T-helper 1 cell (primary cell): ENCODE measurements at places on chromosomes 7 and 10.

DNA sequence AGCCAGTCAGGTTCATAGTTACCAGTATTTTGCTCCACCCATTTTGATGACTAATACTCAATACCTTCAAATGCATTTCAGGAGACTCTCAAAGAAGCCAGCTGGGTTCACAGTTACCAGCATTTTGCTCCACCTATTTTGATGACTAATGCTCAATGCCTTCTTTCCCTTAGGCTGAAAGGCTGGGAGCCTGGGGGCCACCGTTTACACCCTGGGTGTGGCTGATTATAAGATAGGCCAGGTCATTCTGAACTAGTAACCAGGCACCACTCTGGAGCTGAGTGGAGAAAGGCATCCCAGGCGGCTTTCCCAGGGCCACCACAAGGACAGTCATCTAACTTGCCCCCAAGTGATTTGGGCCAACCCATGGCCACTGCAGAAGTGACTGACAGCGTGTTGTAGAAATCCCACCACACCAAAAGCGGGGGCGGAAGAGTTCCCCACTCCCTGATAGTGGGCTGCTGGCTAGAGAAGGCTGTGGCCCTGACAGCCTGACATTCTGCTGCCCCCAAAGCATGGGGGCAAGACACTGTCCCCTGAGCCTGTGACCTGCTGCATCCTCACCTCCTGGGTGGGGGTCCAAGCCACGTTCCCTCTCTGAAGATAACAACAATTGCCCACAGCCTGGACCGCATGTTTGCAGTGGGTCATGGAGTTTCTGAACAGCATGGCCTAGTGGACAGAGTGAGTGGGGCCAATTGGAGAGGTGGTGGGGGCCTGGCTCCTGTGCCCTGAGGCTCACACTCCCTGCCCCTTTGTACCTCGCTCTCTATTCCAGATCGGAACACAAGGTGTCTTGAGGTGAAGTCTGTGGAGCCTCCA lies 23.0 kb upstream of the ZNF488 start:
- DNase-seq, result no peak

DNA sequence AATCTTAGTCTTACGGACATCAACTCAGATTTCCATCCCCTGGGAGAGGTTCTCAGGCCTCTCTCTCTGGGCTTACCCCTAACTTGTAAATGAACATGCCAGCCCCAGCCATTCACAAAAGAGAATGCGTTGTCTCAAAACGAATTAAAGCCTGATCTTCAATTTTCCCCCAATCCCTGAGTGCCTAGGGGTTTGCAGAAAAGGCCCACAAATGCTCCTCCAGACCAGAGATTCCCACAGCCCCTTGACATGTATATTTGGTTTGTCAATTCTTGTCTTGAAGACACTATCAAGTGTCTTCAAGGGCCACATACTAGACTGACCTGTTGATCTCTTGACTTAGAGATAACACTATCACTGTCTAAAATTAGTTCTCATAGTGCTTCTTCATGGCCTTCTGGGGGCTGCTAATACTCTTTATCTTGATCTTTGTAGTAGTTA lies 11.9 kb upstream of the HOXA13 start:
- no peak for DNase-seq

- no peak for DNase-seq
Measured at GRCh38 chr10:124625831-124626238, 118.3 kb downstream of the FAM53B start.

GRCh38 chr10:106348933-106349332 lies 815.6 kb downstream of the SORCS1 start:
- DNase-seq, result no peak

DNA sequence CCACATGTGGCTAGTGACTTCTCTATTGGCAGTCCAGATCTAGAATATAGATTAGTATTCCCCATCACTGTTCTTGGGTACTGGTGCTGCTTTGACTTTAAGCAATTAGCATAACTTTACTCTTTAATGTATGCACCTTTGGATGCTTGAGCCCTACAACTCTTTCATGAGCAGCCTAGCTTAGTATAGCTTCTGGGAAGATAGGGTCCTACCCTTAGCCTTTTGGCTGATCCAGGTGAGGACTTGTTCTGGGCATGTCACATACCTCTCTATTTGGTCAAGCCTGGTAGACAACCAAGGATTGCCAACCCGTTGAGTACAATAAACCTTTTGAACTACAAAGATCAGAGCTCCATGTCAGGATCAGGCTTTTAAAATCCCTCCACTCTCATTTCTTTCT lies 17.7 kb downstream of the PCGF5 start:
- DNase-seq, result no peak

GRCh38 chr7:133253519-133253875 lies 619 bp downstream of the EXOC4 start:
- DNase-seq, result no peak

- no peak for DNase-seq
Measured at GRCh38 chr10:61733358-61733940, 70.7 kb downstream of the CABCOCO1 start.

GRCh38 chr7:47638679-47639315 lies 56.9 kb upstream of the TNS3 start:
- DNase-seq, result no peak

- no peak for DNase-seq
Measured at GRCh38 chr7:75813084-75813483, 522 bp downstream of the CCL24 start.

DNA sequence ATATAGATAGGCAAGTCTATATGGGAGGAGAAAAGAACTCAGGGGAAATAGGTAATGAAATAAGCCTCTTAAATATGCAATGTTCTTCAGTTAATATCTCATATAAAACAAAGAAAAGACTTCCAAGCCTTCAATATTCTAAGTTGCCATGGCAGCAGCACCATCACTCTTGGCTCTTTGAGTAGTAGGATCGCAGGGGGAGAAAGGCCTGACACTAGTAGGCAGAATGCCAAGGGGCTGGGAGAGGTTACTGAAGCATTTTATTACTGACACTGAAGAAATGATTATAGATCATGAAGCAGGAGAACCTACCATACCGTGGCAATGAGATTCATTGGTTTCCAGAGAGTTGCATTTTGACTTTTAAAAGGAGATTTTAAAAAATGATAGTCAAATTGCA lies 193.9 kb downstream of the NXPH1 start:
- no peak for DNase-seq

- DNase-seq, result no peak
Measured at GRCh38 chr10:23829556-23829955, 379.4 kb upstream of the KIAA1217 start.

DNA sequence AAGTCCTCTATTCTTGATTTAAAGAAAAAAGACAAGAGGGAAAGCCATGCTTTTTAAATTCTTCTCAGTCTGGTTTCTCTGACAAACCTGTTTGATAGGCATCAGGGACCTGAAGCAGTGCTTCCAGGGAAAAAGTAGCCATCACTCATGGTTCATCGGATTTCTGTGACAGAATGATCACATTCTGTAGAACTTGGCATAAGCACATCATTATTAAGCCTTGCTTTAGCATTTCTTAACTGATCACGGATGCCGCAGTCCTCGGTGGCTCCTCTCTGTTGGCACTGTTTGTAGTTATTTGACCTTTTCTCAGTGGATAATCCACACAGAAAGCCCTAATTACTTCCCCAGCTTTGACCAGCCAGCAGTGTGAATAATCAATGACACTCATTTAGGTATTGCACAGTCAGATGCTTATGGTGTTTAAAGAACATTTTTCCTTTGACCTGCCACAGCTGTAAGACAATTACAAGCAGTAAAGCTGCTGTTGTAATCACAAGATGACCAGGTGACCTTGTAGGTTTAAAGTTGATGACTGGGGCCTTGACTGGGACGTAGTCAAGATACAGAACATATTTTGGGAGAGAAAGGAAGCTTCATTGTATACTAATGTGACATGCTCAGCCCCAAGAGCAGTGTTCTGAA lies 64.4 kb upstream of the SKAP2 start:
- DNase-seq, result no peak

GRCh38 chr7:101828301-101829020 lies 11.0 kb downstream of the CUX1 start:
- DNase-seq, result no peak

DNA sequence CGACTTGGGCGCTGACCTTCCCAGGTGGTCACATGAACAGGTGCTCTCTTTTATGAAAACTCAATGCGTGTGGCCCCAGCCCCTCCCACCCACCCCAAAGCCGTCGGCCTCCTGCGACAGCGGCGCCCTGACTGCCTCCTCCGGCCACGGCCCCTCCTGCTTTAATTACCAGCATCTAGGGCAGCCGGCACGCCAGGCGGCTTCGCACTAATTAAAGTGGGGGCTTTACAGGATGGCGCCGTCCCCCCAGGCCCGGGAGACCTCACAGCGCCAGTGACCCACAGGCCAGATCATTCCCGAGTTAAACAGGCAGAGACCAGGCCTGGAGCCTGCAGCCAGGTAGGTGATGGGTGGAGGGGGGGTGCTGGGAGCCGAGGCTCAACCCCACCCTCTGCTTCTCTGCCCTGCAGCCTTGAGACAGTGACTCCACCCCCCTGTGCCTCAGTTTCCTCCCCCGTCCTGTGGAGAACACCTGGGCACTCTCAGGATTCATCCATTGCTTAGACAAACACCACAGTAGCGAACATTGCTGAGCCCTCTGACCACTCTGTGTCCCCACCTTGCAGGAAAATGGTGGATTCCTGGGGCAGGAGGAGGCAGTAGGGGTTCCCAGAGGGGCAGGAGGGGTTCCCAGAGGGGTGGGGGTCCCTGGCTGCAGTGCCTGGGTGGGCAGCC lies 100.8 kb downstream of the MICALL2 start:
- DNase-seq, result no peak

DNA sequence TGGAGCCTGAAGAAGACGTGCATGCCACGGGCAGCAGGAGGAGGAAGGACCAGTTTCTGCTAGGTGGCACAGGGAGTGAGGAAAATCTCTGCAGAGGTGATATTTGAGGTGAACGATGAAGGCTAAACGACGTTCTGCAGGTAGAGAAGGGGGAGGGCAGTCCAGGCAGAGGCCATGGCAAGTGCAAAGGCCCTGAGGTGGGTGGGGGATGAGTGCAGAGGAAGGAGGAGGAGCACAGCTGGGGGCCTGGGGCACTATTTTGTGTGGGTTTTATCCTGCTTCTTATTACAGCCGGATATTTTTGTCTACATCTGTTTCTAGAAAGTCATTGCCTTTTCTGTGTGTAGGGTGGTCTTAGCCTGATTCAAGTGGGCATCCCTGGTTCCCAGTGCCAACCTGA lies 57.6 kb downstream of the GOLGA7B start:
- no peak for DNase-seq
